ENCODE measurements at places on chromosomes 3 and 15. TPM values are rescaled to one million over a fixed set of nuclear protein-coding genes. Genes with fewer than 3 reads are reported as not detected.

Gene TJP1
- total RNA-seq, result 47.2 TPM

Gene AQP9
- total RNA-seq, result not detected

Gene NEK10
- 1.1 TPM for total RNA-seq

Gene PLSCR2
- not detected for total RNA-seq

Gene FXR1
- 103 TPM for total RNA-seq

Gene RFX7
- total RNA-seq, result 8.4 TPM

Gene CKMT1B
- 3.4 TPM for total RNA-seq

Gene SEMA5B
- total RNA-seq, result 0.43 TPM

Gene FGF12
- total RNA-seq, result 0.37 TPM

Gene TMEM266
- not detected for total RNA-seq

Gene OR5AC2
- not detected for total RNA-seq

Gene TGM5
- not detected for total RNA-seq

Gene ISLR2
- total RNA-seq, result 0.29 TPM

Gene LMAN1L
- total RNA-seq, result not detected

Gene KNL1
- 7.0 TPM for total RNA-seq

Gene SPESP1
- not detected for total RNA-seq
